ENCODE measurements at places on chromosomes 4 and X.

DNA sequence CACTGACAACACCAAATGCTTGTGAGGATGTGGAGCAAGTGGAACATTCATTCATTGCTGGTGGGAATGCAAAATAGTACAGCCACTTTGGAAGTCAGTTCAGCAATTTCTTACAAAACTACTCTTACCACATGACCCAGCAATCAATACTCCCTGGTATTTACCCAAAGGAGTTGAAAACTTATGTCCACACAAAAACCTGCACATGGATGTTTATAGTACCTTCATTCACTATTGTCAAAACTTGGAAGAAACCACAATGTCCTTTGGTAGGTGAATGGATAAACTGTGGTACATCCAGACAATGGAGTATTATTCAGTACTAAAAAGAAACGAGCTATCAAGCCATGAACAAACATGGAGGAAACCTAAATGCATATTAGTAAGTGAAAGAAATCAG lies 27.5 kb downstream of the HUWE1 start:
- no peak for DNase-seq

DNA sequence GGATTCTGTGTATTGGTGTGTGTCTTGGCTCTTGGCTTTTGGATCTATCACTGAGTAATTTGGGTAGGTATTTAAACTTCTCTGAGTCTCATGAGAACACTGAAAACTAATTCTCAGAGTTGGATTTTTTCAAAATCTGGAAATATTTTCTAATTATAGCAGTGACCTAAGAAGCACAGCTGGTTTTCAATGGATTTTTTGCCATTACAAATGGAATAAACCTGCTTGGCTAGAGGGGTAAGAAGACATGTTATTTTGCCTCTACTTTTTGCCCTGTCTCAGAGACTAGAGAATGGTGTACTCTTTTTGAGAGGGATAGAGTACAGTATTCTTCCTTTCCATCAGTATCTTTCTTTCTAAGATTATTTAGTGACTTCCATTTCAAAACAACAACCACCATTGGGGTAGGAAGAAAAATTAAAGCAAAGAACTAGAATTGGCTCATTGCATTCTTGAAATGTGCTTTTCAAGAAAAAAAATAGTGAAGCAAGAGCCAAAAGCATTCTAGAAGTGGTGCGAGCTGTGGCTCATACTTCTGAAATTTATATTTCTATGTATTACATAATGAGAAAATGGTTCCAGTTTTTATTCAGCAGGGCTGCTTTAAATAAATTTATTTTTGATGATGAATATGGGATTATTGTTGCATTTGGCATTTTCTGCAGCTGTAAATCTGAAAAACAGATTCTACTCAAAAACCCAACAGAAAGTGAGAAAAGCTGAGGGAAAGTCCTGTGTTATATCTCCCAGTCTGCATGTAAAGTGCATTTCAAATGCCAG lies 850.2 kb upstream of the SLIT2 start:
- DNase-seq = no peak

GRCh38 chrX:119399772-119400101 lies 601 bp downstream of the SLC25A43 start:
- no peak for DNase-seq

- DNase-seq = no peak
Observed at GRCh38 chr4:184384056-184384809, 90.1 kb downstream of the IRF2 start.

DNA sequence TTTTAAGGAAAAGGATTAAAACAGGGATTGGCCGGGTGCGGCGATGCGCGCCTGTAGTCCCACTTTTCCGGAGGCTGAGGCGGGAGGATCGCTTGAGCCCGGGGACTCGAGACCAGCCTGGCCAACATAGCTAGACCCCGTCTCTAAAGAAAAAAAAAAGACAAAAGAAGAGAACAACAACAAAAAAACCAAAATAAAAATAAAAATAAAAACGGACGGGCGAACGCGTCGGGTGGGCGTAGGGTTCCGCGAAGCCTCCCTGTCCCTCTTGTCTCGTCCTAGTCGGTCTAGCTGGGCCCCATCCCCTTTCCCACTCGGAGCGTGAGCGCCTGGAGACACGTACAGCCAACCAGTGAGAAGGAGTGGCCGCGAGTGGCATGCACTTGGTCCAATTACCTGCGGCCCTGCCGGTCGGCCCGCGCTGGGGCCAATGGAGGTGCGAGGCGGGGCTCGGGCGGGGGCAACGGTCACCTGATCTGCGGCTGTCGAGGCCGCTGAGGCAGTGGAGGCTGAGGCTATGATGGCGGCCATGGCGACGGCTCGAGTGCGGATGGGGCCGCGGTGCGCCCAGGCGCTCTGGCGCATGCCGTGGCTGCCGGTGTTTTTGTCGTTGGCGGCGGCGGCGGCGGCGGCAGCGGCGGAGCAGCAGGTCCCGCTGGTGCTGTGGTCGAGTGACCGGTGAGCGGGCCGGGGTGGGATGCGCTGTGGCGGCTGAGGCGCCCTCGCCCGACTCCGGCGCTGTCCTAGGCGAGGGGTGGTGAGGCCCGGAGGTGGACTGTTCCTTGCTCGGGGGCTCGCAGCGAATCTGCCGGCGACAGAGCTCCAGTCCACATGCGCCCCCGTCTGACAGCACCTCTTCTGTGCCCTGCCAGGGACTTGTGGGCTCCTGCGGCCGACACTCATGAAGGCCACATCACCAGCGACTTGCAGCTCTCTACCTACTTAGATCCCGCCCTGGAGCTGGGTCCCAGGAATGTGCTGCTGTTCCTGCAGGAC lies at the start of gene ATP6AP1:
TSS of gene ATP6AP1 (plus strand) at position 502 of the 996 bp plus-strand sequence. CDS start at position 518, 16 bp downstream.
- DNase-seq = peak; percentile 93

Data from suppressor macrophage treated with lipopolysaccharide for 1 hour (primary cell).